Thymus (tissue), 14 donors: ENCODE measurements at places on chromosomes 2 and 18.
A peak's percentile ranks its signal among the peaks of the same experiment; 100 is the strongest.

- H3K4me1 ChIP-seq: no peaks in the 10 kb centered on the region
- H3K27ac ChIP-seq: no peak overlapping the region
- no peaks in the 10 kb centered on the region for H3K27me3 ChIP-seq
- DNase-seq: peak; percentile 54
- no peaks in the 10 kb centered on the region for H3K36me3 ChIP-seq
Observed at GRCh38 chr2:74250189-74250631, 51.8 kb downstream of the MTHFD2 start.

DNA sequence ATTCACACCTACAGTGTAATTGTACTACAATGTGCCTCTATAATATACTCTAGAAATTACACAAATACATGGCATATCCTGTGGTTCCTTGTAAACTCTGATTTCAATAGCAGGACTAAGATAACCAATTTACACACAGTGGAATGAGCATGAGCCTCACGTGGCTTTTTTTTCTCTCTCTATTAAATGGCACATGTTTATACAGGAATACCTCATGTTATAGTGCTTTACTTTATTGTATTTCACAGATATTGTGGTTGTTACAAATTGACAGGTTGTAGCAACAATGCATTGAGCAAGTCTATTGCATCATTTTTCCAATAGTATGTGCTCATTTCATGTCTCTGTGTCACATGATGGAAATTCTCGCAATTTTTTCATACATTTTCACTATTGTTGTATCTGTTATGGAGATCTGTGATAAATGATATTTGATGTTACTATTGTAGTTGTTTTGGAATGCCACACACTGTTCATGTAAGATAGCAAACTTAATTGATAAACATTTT lies 260.0 kb downstream of the FSIP2 start:
- DNase-seq: no peak
- H3K4me3 ChIP-seq: no peak overlapping the region
- no peaks in the 10 kb centered on the region for H3K4me1 ChIP-seq
- no peaks in the 10 kb centered on the region for H3K36me3 ChIP-seq

DNA sequence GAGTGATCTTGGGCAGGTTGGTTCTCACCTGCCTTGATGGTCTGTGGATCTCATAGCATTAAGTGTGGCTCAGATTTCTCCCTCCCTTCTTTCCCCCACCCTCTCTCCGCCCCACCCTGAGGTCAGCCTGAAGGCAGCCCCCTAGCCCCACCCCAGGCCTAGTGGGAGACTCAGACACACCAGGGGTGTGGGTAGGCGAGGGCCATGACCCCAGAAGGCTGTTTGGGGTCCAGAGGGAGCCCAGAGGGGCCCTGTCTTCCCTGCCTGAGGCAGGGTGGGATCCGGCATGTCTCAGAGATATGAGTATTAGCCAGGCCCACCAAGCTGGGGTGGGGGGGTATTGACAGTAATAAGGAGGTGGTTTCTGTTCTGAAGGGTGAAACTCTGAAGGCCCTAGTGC lies 160.5 kb downstream of the GLI2 start:
- no peaks in the 10 kb centered on the region for H3K27me3 ChIP-seq
- no peaks in the 10 kb centered on the region for H3K4me1 ChIP-seq
- H3K4me3 ChIP-seq: no peak overlapping the region
- no peak overlapping the region for H3K27ac ChIP-seq

GRCh38 chr2:32422133-32422532 lies 65.3 kb downstream of the BIRC6 start:
- H3K27me3 ChIP-seq: no peaks in the 10 kb centered on the region
- no peak overlapping the region for H3K4me3 ChIP-seq

DNA sequence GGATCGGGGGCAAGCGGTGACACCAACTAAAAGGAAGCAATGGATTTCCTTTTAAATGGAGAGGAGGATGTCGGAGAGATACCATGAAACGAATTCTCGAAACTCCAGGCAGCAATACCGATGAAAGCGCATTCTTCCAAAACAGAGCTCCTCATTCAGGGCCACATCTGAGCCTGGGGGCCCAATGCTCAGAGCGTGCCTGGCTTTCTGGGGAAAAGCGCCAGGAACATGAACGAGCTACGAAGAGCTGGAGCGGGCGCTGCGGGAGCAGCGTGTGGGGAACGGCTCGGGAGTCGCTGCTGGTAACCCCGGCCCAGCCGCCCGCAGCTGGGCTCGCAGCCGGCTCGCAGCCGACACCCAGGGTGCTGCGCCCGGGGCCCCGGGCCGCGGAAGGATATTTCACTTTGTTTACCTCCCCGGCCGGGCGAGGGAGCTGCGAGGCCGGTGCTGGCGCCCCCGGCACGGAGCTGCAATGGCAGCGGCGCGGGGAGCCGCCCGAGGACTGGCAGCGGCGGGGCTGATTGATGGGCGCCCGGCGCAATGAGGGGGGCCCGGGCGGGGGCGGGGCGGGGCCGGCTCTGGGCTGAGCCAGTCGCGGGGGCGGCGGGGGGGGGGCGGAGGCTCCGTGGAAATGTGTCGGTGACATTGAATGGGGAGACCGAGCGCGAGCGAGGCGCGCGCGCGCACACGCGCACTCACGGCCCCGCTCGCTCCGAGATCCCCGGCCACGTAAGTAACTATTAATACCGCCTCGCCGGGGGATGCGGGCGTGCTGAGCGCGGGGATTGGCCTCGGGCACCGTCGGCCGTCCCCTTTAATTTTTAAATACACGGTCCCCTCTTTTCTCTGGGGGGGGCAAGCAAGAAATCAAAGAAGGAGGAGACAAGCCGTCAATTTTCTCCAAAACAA lies at the start of gene TRIB2:
TSS of gene TRIB2 (plus strand) at position 655 of the 909 bp plus-strand sequence. CDS start 1,372 bp downstream, outside the sequence.
- DNase-seq: peak; percentile 92
- peak within 1 kb of the TSS; percentile 94 for H3K27ac ChIP-seq
- H3K4me3 ChIP-seq: peak within 1 kb of the TSS; percentile 92
- no peaks in the 10 kb centered on the region for H3K36me3 ChIP-seq

GRCh38 chr2:30078521-30078920 lies 68.3 kb upstream of the YPEL5 start:
- H3K27me3 ChIP-seq: peaks cover 2% of the 10 kb centered on the region
- H3K4me1 ChIP-seq: no peaks in the 10 kb centered on the region
- DNase-seq: no peak
- no peak overlapping the region for H3K27ac ChIP-seq

- no peak overlapping the region for H3K4me3 ChIP-seq
- H3K4me1 ChIP-seq: no peaks in the 10 kb centered on the region
- no peaks in the 10 kb centered on the region for H3K27me3 ChIP-seq
- no peaks in the 10 kb centered on the region for H3K36me3 ChIP-seq
- DNase-seq: no peak
Observed at GRCh38 chr2:177031438-177032180, 181.0 kb upstream of the HNRNPA3 start.

- H3K36me3 ChIP-seq: no peaks in the 10 kb centered on the region
- H3K4me1 ChIP-seq: peaks cover 27% of the 10 kb centered on the region
- DNase-seq: no peak
- no peak overlapping the region for H3K4me3 ChIP-seq
- no peaks in the 10 kb centered on the region for H3K27me3 ChIP-seq
Observed at GRCh38 chr18:75215663-75216062, 5.1 kb downstream of the TSHZ1 start.

DNA sequence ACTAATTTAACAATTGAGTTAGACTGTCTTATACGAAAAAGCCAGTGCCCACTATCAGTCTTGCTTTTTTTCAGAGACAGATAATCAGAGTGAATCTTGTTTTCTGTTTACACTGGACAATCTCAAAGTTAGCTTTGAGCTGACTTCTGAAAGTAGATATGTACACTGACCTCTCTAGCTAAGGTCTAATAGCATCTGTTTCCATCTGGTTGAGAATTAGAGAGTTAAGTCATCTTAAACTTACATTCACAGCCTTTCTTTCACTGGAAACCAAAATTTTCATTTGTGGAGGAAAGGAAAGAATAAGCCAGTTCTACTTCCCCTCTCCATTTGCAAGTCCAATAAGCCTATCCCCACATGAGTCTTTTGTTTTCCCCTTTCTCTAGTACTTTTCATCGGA lies 89.3 kb downstream of the VRK2 start:
- H3K27me3 ChIP-seq: no peaks in the 10 kb centered on the region
- H3K27ac ChIP-seq: no peak overlapping the region
- no peaks in the 10 kb centered on the region for H3K4me1 ChIP-seq
- no peak for DNase-seq

DNA sequence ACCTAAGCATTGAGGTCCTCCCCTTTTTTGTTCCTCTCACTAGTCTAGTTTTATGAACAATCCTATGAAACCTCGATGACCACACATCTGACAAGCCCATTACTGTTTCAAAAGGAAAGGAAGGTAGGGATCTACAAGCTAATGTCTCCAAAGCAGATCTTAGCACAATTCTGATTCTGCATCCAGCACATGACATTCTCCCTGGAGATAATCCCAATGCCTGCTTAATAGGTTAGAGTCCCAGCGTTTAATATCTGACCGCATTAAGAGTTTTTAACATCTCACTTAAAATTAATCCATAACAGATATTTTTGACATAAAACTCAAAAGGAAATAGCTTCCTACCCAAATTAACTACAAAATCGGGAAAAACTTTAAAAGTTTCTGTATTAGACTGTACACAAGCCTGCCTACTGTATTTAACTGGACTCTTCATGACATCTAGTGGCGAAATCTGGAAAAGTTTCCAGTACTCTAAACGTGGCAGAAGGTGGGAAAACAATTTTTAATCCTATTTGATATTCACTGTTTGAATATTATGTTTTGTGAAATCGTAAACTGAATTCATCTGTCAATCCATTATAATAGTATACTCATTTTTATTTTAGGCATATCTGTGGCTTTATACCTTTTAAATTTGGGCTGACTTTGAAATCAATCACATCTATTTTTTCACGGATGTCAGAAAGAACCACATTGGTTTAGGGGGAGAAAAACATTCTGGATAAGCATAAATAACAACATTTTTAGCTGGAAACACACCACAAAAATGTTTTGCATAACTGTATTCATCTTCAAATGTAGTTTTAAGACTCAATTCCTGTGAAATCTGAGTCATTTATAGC lies 62.4 kb downstream of the TXNL1 start:
- no peak overlapping the region for H3K27ac ChIP-seq
- no peaks in the 10 kb centered on the region for H3K4me1 ChIP-seq
- H3K27me3 ChIP-seq: no peaks in the 10 kb centered on the region
- DNase-seq: peak; percentile 57
- H3K36me3 ChIP-seq: no peaks in the 10 kb centered on the region

DNA sequence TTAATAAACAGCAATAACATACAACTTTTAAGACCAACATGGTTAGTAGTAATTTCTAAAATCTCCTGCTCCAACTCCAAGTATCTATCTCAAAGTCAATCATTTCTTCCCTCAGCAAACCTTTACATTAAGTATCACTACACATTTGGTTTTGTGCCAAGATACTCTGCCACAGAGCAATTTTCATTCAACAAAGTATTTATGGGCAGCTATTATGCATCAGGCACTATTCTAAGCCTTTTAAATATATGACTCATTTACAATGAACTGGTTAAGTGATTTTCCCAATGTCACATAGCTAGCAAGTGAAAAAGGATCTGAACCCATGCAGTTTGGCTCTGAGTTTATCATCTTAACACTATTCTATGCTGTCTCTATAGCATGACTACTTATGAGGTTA lies 264.3 kb downstream of the NOL4 start:
- no peaks in the 10 kb centered on the region for H3K27me3 ChIP-seq
- H3K36me3 ChIP-seq: no peaks in the 10 kb centered on the region
- no peak overlapping the region for H3K27ac ChIP-seq
- no peak for DNase-seq
- no peak overlapping the region for H3K4me3 ChIP-seq

DNA sequence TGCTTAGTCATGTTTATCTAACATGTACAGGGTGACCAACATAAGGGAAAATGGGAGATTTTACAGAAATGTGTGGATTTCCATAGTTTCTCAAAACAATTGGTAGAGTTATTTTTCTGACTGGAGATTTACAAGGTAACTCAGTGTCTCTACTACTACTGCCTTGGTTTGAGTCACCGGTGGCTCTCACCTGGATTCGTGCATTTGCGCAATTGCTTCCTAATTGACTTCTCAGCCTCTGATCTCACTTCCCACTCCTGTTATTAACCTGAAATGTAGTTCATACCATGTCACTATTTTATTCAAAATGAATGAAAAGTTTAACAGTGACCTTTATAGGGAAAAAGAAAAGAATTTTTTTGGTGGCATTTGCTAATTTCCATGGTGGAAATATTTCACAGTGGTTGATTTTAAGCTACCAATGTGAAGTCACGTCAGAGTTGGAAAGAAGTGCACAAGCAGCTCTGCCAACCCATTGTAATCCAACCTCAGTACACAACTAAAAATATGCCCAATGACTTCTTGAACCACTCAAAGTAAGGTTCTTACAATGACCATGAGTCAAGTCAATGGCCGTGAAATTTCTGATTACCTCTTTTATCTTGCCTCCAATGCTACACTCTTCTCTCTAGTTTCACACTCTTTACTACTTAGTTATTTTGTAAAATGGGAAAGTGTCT lies 94.0 kb downstream of the NYAP2 start:
- no peak overlapping the region for H3K4me3 ChIP-seq
- H3K27me3 ChIP-seq: no peaks in the 10 kb centered on the region
- no peaks in the 10 kb centered on the region for H3K36me3 ChIP-seq

GRCh38 chr2:113276761-113277425 lies 1.8 kb downstream of the PAX8 start:
- no peaks in the 10 kb centered on the region for H3K4me1 ChIP-seq
- no peak overlapping the region for H3K27ac ChIP-seq
- peaks cover 53% of the 10 kb centered on the region for H3K27me3 ChIP-seq
- H3K4me3 ChIP-seq: no peak overlapping the region
- no peak for DNase-seq
- no peaks in the 10 kb centered on the region for H3K36me3 ChIP-seq

DNA sequence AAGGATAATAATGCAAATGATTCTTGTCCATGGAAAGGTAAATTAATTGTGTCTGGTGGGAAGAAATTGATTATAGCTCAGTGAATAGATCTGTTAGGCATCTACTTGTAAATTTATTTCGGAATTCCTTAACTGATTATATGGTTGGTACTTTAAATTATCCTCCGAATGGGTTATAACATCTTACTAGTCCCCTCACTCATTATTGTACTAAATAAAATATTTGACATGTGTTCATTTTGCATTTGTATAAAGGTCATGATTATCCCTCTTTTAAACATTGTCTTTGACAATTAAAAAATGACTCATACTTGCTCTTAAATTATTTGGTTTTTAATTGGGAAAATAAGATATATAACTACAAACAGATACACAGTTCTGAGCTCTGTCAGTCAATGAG lies 47.4 kb downstream of the CAVIN2 start:
- no peak for DNase-seq
- H3K36me3 ChIP-seq: no peaks in the 10 kb centered on the region
- no peaks in the 10 kb centered on the region for H3K27me3 ChIP-seq
- no peaks in the 10 kb centered on the region for H3K4me1 ChIP-seq

DNA sequence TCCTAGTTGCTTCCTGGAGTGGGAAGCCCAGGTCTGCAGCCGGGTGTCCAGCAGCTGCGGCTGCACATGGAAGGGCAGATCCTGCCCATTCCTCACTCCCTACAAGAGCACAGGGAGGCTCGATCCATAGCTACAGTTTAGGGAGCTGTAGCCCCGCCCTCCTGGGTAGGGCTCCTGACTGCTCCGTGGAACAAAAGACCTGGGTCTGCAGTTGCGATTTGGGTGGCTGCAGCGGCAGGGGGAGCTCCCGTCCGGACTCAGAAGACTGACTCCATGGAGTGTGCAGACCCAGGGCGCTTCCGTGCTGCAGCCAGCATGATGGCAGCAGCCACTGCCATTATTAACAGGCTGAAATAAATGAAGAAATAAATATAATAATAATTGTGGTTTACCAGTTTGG lies 157.3 kb downstream of the CTNNA2 start:
- no peaks in the 10 kb centered on the region for H3K4me1 ChIP-seq
- no peaks in the 10 kb centered on the region for H3K27me3 ChIP-seq
- H3K36me3 ChIP-seq: no peaks in the 10 kb centered on the region
- DNase-seq: no peak
- no peak overlapping the region for H3K27ac ChIP-seq

- DNase-seq: no peak
- H3K27ac ChIP-seq: no peak overlapping the region
Observed at GRCh38 chr2:60745761-60746160, 10.3 kb upstream of the PAPOLG start.
